ENCODE measurements at places on chromosomes 2 and 18.

GRCh38 chr2:241558532-241559322 lies at the start of gene BOK:
BOK (plus strand) TSS chr2:241558745; CDS start chr2:241559484, 739 bp downstream.
- DNase-seq, result peak; percentile 76

GRCh38 chr2:156310773-156311172 lies 21.7 kb downstream of the NR4A2 start:
- no peak for DNase-seq

DNA sequence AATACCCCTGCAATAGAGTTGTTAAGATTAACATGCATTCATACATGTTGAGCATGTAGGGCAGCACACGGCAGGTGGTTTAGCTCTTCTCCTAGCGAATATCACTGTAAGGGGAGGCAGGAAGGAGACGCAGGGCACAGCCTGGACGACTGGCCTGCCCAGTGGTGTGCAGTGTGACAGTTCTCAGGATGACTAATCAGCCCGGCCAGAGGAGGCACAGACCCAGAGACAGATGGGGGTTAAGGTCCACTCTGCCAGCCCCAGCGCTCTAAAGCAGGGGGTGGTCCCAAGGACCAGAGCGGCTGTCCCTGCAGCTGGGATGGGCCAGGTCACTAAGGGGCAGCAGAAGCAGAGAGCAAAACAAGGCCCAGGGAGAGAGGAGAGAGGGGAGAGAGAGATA lies 63.7 kb downstream of the RNF152 start:
- no peak for DNase-seq

DNA sequence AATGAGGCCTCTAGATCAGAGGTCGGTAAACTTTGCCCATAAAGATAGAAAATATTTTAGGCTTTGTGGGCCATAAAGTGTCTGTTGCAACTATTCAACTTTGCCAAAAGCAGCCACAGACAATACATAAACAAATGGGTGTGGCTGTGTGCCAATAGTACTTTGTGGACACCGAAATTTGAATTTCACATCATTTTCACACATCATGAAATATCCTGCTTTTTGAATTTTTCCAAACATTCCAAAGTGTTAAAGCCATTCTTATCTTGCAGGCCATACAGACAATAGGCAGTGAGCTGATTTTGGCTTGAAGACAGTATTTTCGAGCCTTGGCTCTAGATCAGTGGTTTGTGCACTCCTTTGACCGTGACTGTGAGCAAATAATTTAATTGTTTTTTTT lies 51.1 kb upstream of the EPC2 start:
- no peak for DNase-seq

- DNase-seq, result no peak
Measured at GRCh38 chr2:65292106-65292400, 64.4 kb downstream of the ACTR2 start.

DNA sequence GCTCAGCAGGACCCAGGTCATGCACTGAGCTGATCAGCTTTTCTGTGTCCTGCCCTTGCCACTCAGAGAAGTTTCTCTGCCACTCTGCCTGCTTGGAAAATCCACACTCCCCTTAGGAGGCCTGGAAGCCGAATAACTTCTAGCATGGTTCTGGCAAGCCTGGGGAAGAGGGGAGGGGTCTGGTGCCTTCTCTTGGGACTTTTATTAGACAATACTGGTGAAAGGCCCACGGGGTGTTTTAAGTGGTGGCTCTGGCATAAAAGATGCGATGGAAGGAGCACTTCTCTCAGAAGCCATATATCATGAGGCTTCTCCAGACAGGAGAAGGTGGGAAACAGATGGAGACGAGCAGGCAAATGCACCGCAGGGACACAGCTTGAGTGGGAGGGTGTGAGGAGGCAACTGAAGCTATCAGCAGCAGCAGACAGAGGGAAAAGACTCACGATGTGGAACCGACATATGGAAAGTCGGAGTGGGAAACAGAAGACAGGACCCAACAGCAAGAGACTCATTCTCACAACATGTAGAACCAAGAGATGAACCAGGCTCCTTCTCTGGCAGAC lies 141.8 kb upstream of the CTNNA2 start:
- no peak for DNase-seq

DNA sequence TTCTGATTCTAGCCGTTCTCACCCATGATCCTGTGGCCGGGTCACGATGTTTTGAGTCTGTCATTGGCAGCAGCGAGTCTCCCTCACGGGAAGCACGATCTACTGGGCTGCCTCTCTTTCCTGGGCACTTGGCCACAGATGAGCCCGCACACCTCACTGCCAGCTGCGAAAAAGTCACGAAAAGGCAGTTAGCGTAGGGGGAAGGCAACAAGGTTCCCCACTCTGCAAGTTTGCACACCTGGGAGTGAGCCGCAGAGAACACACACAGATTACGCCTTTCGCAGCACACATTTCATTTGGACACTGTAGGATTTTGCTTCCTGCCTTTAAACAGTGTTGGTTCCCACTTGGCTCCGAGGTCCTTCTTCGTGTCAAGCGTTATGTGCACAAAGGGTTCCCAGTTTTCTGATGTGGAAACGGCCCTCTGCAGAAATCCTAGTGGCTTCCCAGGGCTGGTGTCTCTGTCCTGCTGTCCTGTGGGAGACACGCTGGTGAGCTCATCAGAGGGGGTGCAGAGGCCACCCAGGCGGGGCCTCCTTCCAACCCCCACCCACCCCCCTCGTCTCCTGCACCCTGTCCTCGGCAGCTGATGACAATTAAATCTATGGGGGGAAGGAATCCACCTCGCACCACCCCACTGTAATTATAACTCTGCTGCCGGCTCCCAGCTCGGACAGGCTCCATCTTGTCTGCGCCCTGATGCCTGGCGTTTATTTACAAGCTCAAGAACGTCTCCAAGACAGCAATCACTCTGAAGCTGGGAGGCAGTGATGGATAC lies 157.3 kb upstream of the SALL3 start:
- DNase-seq, result no peak

DNA sequence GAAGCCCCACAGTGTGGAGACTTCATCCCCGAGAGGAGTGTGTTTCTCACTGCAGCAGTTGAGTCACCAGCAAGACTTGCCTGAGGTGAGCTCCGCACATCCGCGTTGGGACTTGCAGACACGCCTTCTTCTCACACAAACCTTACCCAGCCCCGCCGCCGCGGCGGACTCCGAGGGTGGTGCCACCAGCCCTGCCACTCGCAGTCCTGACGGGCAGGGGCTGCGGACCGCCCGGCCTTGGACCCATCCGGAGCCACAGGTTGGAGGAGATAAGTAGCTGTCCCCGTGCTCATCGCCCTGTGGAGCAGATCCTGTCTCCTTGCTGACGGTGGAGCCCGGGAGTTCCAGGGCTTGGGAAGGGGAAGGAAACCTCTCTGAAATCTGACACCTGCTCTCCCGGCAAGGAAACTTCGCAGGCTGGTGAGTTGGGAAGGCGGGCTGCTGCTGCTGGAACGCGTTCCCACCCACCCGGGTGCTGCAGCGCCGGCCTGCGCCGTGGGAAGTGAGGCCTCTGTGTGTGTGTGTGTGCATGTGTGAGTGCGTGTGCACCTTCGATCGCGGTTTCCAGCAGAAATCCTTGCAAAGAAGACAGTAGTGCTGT lies at the start of gene RAB27B:
RAB27B (plus strand) TSS at position 197 of the 601 bp plus-strand sequence. CDS start 49,109 bp downstream, outside the sequence.
- DNase-seq, result peak; percentile 81

DNA sequence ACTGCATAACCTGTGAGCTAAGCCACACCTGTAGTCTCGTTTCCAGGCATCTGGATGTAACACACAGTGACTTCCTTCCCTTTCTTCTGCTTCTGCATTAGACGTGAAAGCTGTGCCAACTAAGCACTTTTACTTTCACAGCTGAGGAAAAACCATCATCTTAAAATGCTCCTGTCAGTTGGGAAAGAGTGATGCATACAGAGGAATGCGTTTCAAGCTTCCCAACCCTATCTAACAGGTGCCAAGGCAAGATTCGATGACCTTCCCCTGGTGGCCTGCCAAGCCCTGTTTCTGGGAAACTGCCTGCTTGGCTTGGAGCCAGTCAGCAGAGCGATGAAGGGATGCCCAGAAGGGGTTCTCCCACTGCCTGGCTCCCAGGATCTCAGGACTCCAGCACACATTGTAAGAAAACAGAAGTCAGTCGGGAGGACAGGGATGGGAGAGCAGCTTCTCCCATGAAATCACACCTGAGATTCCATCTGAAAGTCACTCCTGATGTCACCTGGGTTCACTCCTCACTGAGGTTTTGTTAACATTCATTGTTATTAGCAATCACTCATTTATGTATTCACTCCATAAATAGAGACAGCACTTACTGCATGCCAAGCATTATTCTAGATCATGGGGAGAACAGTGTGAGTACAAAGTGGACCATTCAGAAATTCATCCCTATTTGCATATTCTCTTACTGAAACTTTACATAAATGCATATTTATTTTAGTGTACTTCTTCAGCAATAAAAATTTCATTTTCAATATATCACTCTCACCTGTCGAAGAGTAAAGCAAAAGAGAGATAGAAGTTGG lies 64.1 kb downstream of the DTNA start:
- DNase-seq, result no peak

DNA sequence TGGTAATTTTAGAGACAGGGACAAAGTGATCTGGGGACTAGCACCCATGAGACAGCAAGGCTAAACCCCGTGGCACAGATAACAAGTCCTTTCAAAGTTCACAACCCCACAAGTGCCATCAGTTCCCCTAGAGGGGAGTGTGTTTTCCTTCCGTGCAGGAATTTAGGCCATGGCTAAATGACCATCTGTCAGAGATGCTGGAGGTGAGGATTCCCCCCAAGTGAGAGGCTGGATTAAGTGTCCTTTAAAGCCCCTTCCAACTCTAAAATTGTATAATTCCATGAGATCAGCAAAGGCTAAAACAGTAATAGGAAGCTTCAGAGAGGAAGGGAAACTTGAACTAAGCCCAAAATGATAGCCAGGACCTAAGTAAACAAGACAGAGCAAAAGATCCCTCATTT lies 8.7 kb downstream of the FEZ2 start:
- no peak for DNase-seq

GRCh38 chr2:183564726-183565125 lies 440.5 kb downstream of the NUP35 start:
- no peak for DNase-seq

DNA sequence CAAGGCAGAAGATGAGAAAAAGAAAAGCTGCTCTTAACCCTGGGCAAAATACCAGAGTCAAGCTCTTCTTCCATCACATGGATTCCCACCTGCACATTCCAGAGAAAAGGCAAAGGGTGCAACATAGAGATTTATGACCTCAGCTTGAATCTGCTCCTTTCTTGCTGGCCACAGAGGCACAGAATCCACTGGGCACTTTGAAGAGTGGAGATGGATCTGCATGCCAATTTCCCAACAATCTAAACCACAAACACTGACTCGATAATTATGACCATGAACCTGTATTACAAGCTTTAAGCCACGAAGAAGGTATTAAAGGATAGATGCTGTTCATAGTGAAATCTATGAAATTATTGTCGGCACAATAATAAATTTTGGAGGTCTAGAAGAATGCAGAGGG lies 237.3 kb downstream of the PID1 start:
- no peak for DNase-seq

- no peak for DNase-seq
Measured at GRCh38 chr2:123670286-123670685, 354.8 kb upstream of the CNTNAP5 start.

DNA sequence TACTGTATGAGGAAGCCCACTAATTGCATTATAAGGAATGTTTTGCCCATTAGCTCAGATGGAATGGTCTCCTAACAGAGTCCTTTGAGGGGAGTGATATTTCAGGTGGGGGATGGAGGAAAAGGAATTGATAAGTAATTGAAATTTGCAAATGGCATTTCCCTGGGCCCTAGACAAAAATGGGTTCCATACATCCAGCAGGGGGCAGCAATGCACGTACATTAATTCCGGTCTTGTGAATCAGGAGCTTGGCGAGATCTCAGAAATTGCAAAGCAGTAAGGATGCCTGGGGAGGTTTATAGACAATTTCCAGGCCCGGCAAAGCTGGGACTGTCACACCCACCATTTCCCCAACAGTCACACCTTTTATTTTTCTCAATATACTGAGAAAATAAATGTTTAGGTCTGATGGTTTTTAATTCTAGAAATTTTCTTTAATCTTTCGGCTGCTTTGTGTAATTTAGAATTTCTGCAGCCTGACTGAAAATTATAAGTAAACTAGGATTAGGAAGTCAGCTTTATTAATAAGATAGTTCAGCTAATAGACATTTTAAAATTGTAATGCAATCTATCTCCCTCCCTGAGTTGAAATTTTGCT lies 122.8 kb downstream of the LYPD1 start:
- peak; percentile 24 for DNase-seq

GRCh38 chr2:157932480-157933159 lies 56.5 kb upstream of the ACVR1 start:
- no peak for DNase-seq

GRCh38 chr18:57574866-57575265 lies 11.6 kb downstream of the FECH start:
- DNase-seq, result no peak

DNA sequence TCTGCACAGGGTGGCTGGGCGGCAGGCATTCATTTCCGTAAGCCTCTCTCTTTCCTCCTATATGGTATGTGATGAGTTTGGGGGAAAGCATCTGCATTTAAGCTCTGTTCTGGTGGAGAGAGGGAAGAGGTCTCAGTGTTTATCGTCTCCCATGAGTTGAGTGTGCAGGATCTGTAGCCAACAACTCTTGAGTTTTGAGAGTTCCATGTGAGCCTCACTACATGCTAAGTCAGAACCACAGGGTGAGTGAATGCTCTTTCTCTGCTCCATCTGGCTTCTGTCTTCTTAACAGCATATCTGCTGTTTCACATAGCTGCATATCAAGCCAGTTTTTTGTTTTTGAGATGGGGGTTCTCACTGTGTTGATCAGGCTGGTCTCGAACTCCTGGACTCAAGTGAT lies 22.7 kb downstream of the RAB31 start:
- DNase-seq, result no peak

DNA sequence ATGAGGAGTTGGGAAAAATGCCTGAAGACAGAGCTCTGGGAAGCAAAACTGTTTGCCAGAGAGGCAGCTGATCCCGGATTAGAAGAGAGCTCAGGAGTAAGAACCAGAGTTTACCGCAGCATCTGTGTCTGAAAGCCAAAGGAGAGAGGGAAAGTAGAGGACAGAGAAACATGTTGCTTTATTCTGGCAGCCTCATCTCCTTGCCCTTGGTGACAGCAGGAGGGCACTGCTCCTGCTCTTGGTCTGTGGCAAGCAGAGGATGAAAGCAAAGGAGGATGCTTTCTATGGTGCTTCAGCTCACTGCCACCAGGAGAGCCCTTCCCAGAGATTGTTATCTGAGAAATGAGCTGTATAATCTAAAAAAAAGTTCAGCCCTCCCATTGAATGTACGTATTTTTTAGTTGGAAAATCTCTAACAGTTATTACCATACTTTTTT lies 7.7 kb downstream of the SLC1A4 start:
- DNase-seq, result no peak

DNA sequence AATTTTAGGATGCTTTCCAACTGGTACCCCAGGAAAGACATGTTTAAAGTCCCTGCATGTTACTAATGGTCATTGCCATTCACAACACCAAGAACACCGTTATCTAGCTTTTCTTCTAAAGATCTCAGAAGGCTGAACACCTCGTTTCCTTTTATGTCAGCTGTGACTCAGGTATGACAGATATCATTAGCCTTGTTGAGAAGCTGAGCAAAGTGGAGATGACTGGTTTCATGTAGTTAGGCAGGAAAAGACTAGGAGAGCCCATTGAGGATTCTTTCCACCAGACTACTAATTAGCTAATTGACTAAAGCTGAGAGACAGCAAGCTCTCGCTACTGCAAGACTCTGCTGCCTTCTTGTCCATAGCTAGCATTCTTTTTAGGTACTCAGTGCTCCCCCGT lies 32.0 kb upstream of the ARL5A start:
- DNase-seq, result no peak

All from LoVo (cell line).